Stimulated activated CD4-positive, alpha-beta T cell treated with anti-CD3 and anti-CD28 coated beads, TNF-alpha, amount 100 ng/mL, for 4 hours (primary cell): ENCODE measurements at places on chromosomes 1 and 21.

DNA sequence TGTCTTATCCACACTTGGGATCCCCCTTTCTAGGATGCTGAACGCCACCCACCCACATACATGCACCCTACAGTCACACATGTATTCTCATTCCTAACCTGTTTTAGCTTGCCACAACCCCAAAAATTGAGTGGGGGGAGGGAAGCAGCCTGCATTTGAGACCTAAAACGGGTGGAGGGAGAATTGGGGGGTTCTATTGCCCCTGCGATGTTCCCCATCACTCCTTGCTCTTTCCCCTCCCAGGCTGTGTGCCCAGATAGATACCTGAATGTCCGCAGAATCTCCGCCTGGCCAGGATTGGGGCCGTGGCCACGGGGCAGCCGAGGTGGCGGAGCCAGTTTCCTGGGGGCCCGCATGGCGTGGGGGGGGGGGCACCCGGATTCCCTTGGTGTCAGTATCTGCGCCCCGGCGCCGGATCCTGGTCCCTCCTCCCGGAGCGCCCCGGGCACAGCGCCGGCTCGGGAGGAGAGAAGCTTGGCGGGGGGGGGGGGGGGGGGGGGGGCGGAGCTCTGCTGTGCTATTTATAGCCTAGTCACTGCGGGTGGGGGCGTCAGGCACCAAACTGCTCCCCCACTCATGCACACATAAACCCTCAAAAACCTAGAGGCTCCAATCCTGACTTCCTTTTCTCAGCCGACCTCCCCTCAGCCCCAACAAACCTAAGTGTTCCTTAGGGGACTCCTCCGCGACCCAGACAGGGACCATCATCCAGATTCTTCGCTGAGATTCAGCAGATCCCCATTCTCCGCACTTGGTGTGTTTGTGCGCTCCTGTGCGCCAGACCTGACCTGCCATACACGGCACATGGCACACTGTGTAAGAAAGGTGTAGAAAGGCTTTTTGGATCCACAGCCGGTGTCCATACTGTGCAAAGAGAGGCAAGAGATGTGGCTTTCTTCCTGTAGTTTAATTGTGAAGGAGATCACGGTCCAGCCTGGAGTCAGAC is 1.9 kb downstream of the ANKRD34A start:
- no peak for DNase-seq

DNA sequence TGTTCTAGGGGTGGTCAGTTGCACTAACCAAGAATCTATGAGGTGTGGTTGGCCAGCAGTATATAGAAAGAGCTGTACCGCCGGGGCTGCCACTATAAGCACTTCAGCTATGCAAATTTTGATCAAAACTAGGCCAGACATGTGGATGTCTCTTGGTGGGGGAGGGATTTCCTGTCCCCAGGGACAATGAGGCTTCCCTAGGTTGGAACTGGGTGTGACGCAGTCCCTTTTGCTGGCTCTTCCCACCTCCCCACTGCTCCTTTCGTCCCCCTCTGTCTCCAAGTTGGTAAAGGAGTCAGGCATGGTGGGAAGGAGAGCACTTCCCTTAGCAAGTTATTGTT is 13.6 kb downstream of the SDCCAG8 start:
- no peak for DNase-seq

- no peak for DNase-seq
Observed at GRCh38 chr1:93369734-93370133, 24.0 kb downstream of the DR1 start.

- no peak for DNase-seq
Observed at GRCh38 chr1:157969697-157970485, 23.6 kb upstream of the KIRREL1 start.

GRCh38 chr1:19074902-19075721 is 118.6 kb upstream of the IFFO2 start:
- DNase-seq, result no peak

GRCh38 chr1:234427950-234428646 is 50.9 kb downstream of the TARBP1 start:
- DNase-seq, result no peak

DNA sequence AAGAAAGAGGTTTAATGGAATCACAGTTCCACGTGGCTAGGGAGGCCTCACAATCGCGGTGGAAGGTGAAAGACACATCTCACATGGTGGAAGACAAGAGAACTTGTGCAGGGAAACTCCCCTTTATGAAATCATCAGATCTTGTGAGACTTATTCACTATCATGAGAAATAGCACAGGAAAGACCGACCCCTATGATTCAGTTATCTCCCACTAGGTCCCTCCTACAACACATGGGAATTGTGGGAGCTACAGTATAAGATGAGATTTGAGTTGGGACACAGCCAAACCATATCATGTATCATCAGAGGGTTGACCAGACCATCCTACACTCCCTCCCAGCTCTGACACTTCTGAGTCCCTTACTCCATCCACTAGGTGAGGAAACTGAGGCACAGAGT is 143.9 kb upstream of the KLHDC7A start:
- DNase-seq, result no peak

DNA sequence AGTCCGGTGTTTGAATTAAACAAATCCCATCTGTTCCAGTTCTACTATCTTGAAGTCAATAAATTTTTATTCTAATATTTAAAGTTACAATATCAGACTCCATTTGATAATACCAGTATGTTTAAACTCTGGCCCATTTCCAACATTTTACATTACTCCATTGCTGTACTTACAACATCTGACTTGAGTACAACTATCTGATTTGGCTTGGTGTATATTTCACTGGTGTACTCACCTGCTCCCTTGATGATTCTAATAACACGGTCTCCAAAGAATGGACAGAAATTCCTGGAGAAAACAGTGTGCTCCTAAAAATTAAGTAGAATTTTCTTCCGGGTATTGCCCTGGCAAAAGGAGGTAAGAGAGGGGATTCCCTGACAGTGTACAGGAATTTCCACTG is 680.5 kb upstream of the ADAMTS5 start:
- no peak for DNase-seq

DNA sequence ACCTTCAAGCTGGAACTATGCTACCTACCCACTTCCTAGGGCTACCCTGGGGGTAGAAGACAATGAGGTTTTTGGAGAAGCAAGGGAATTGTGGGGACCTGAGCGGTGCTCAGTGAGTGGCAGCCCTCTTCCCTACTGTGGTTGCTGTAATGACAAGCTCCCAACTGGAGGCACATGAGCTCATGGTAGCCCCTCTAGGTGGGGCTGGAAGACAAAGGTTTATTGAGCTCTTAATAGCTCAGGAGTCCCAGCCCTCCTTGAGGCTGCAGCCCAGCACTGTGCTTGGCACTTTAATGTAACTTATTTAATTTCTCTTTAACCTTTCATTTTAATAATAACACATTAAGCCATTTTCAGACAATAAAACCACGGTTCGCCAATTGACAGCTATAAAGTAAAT is 528.9 kb downstream of the OMA1 start:
- no peak for DNase-seq

DNA sequence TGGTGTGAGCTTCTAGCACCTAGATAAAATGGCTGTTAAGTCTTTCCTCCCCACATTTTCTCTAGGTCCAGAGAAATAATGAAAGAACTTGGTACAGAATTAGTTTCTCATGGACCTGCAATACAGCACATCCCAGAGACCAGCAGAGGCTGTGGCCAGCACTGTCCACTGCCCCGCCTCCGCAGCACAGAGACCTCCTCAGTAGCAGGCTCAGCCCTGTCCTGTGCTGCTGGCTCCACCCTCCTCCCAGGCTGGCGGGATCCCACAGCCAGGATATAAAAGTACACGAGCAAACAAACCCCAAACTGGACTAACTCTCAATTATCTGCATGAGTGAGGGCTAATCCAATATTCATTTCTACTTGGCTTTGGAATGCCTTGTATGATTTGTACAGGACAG is 401.5 kb downstream of the RPS6KC1 start:
- no peak for DNase-seq

GRCh38 chr1:198776602-198777029 is 137.8 kb downstream of the PTPRC start:
- no peak for DNase-seq

DNA sequence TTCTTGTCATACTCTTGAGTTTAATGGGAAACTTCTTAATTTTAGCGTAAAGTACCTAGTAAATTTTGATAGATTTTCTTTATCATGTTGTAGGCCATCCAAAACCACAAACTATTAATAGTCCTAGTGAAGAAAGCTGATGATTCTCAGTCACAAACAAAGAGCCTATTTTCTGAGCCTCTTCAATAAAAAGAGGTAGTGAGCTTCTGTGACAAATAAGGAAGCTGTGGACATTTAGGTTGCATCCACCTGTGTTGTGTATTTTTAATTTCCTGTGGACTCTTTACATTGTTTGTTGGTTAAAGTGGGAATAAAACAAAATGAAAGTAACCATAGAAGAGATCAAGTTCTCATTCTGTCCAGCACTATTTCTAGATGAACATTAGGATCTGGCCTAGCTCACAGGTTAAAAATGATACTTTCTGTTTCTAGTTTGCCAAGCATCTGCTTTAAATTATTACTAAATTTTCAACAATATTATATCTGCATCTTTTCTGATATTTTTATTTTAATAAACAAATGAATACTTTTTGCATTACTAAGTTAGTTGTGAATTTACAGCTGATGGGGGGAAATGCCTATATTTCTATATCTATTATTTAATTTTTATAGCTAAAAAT is 702.2 kb upstream of the ADGRL4 start:
- no peak for DNase-seq

DNA sequence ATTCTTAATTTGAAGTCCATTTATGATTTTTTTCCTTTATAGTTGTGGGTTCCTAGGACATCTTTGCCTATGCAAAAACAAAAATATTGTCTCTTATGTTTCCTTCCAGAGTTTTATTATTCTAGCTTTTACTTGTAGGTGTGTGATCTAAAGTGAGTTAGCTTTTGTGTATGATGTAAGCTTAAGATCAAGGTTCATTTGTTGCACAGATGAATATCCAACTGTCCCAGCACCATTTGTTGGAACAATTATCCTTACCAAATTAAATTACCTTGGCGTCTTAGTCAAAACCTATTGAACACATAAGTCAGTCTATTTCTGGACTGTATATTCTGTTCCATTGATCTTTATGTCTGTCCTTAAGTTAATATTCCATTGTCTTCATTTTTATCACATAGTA is 337.6 kb downstream of the ZP4 start:
- no peak for DNase-seq

DNA sequence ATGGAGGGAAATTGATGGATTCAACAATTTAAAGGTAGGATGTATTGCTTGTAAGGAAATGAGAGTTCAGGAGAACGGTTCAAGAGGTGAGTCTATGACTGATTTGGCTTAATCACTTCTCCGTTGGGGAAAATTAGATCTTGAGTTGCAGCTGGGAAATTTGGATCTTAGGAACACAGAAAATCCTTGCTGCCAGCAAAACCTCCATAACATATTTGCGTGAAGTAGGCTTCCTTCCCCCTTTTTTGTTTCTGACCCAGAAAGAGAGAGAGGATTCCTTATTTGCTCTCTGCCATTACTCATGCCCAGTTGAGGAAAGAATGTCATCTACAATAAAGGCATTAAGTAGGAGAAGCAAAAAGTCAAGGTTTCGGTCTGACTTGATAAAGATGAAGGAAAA is 73.5 kb upstream of the PDC start:
- no peak for DNase-seq

GRCh38 chr1:165449131-165449530 is 4.2 kb upstream of the RXRG start:
- no peak for DNase-seq

DNA sequence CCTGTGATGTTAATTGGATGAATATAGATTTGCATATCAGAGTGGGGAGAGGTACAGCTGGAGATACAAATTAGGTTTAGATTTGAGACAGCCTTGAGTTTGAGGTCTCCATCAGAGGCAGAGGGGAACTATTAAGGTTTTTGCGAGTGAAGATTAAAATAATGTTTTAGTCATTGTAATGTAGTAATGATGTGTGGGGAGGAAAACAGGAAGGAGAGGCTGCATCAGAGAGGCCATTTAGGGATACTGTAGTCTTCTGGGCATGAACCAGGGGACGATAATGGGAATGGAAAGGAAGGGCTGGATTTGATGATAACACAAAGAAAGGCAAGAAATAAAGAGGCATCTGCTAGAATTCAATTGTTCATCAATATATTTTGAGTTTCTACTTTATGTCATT is 9.5 kb downstream of the CD84 start:
- no peak for DNase-seq

- DNase-seq, result no peak
Observed at GRCh38 chr21:25297117-25297516, 310.2 kb downstream of the MRPL39 start.

DNA sequence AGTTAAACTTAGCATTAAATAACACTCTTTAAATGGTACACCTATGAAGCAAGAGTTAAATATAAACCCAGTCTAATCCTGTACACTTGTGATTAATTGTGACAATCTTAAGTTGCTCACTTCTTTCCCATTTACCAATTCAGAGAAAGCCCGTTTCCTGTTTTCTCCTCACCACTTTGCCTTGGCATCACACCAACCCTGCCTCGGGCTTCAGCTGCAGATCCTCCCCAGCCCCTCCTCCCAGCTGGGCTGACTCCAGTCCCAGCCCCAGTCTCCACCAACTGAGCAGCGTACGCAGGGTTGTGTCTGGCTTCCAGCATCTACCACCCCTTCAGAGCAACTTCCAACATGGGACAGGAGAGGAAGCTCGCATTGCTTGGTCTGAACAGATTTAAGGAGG is 4.1 kb downstream of the PYCR2 start:
- DNase-seq, result no peak

DNA sequence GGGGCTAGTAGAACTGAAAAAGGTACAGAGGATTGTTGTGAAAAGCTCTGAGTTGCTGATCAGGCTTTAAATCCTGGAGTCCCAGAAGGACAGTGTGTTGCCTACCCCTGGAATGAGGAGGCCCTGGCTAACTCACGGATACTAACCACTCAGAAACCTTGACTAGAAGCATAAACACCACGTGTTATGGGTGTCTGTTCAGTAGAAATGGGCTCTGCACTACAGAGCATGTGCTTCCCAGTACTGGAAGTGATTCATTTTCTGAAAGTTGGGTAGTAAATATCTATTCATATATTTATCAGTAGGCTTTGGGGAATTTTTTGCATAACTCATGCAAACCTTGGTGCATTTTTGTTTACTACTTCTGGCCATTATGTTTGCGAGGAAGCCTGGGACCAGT is 15.1 kb upstream of the CLCA1 start:
- no peak for DNase-seq

DNA sequence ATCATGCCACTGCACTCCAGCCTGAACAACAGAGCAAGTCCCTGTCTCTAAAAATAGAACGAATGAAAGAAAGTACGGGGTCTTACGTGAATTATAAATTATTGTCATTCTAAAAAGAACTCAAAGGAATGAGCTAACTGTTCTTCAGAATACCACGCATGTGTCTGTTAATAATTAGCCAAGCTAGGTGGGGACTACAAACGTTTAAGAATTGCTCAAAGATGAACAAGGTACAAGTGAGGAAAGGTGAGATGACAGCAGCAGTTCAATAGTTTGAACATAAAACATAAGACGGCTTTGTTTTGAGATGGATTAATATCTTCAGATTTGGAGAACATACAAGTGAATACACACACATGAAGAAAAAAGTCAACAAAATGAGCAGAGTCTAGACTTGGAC is 79.6 kb downstream of the UBR4 start:
- no peak for DNase-seq

- no peak for DNase-seq
Observed at GRCh38 chr21:45015469-45015860, 58.9 kb upstream of the ADARB1 start.

- no peak for DNase-seq
Observed at GRCh38 chr1:180151508-180151907, 3.2 kb upstream of the QSOX1 start.
